ENCODE measurements at places on chromosomes 13 and 19.

DNA sequence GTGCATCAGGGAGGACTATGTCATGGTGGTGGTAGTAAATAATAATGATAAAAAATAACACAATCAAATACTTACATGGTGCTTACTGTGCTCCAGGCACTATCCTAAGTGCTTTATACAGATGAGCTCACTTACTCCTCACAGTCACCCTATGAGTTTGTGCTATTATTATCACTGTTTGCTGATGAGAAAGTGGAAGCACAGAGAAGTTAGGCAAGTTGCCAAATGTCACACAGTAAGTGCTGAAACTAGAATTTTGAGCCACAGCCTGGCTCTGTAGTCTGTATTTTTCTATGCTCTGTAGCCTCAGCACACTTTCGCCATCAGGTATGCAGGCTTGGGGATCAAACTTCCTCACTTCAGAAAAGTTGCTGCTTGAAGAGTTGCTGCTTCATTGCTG, 46.6 kb downstream of the HTR2A start:
- no peak for DNase-seq

DNA sequence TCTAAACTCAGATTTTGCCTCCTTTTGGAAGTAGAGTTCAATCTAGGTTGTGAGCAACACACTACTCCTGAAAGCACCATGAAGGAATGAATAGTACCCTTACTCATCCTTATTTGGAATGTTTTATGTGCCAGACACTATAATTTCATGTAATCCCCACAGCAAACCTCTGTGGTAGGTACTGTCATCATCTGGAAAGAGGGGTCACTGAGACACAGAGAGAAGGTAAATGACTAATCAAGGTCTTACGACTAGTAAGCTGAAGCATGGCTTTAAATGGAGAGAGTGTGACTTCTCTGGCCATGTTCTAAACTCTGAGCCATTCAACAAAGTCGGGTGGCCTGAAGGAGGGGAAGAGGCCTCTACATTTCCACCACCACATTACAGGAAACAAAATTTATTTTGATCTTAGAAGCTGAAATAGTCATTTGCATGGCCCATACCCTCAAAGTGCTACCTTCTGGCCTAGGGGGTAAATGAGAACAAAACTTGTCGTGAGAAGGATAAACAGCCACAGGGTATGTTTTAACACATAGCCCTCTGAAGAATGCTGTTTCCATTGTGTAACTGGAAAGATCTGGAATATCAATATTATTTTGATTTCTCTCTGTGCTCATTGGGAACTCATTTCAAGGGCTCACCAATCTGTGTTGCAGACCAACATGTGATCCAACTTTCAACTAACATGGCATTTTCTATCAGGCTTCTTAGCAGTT, 180.8 kb upstream of the RFC3 start:
- DNase-seq = no peak

GRCh38 chr13:43629691-43630480, 156.9 kb downstream of the ENOX1 start:
- no peak for DNase-seq

DNA sequence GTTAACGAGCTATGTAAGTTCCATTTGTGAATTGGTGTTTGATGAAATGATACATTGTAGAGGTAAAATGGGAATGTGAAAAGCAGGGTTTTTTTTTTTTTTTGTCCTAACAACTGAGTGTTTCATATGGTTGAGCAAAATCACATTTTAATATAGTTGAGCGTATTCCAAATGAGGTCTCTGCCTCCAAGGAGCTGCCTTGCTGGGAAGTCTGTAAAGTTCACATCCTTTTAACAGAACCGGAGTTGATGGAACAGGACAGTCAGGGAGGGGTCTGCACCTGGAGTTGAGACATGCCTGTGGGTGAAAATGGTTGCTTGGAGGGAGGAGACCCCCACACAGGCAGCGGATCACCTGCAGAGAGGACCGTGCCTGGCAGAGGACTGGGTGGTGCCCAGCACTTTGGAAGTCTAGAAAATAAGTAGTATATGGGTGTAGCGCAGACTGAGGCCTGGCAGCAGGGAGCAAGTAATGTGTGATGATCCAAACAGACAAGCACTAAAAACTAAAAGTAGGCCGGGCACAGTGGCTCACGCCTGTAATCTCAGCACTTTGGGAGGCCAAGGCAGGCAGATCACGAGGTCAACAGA, 75.2 kb upstream of the UBAC2 start:
- DNase-seq = no peak

DNA sequence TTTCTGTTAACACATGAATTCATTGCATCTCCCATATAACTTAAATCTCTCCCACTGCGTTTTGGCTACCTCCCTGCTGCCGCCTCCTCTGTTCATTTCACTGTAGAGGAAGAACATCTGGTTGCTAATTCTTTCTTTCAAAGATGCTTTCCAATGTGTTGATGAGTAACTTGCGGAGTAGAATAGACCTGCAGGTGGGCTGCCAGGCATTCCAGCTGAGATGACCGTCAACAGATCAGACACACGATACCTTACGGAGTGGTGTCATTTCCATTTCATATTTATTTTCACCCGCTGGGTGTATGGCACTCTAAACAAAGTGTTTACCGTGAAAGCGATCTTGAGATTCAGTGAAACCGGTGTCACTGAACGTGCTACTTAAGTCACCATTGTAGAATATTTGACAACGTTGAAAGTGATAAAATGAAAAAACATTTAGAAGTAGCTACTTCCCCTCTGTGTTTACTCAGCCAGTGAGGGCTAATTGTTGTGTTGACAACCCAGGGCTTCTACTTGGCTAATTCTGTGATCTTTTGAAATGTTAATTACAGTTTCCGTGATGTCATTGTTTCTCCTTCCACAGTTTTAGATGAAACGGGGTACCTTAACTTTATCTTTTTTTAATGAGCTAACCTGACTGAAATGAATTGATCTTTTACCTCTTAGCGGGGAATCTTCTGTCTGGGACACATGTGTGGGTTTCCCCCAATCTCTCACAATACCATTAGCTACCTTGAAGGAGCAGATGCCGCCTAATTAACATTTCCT, 228.5 kb upstream of the ARGLU1 start:
- no peak for DNase-seq

DNA sequence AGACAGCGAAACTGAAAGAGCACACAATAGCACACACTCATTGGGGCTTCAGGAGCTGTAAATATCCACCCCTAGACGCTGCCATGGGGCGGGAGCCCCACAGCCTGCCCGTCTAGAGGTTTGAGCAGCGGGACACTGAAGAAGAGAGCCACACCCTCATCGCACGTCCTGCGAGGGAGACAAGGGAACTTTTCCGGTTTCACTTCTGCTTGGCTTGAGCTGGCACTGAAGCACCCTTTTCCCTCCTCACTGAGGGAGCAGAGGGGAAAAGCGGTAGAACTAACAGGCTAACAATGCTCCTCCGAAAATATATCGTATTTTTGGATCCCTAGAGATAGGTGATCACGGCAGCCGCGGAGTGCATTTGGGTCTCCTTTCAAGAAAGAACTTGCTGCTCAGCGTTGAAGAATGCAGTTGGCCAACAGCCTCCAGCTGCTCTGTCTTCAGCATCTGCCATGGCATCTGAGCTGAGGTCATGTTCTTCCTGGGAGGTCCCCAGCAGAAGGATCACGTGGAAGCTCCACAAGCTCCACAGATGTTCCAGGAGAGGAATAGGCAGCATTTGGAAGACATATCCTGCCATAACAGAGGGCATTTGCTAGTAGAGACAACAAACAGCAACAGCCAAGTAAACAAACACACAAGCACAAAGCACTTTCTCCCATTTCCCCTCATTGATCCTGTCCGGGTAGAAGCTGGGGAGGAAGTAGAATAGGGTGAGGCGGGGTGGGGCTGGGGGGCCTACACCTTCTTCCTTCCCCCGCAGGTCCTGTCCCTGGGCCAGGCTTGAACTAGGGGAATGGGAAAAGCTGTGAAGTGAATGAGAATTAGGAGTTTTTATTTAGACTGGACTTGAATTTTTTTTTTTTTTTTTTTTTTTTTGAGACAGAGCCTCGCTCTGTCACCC, 44.8 kb upstream of the ALOX5AP start:
- DNase-seq = no peak

DNA sequence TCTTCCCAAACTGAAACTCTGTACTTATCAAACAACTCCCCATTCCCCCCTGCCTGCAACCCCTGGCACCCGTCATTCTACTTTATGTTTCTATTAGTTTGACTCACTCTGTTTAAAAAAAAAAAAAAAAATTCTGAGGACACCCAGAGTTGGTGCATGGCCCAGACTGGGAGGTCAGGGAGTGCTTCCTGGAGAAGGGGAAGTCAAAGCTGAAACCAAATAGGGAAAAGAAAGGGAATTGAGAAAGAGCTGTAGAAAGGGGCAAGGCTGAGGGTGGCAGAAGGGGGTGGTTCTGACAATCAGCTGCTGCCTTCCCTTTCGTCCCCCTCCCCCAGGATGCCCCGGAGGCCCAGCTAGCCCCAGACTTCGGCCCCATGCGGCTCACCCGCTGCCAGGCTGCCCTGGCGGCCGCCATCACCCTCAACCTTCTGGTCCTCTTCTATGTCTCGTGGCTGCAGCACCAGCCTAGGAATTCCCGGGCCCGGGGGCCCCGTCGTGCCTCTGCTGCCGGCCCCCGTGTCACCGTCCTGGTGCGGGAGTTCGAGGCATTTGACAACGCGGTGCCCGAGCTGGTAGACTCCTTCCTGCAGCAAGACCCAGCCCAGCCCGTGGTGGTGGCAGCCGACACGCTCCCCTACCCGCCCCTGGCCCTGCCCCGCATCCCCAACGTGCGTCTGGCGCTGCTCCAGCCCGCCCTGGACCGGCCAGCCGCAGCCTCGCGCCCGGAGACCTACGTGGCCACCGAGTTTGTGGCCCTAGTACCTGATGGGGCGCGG, 9.0 kb upstream of the STRN4 start:
- no peak for DNase-seq

GRCh38 chr19:47232422-47233211, 1.6 kb upstream of the BBC3 start:
- no peak for DNase-seq

GRCh38 chr19:57620673-57621348, 6.8 kb downstream of the ZNF134 start:
- no peak for DNase-seq

DNA sequence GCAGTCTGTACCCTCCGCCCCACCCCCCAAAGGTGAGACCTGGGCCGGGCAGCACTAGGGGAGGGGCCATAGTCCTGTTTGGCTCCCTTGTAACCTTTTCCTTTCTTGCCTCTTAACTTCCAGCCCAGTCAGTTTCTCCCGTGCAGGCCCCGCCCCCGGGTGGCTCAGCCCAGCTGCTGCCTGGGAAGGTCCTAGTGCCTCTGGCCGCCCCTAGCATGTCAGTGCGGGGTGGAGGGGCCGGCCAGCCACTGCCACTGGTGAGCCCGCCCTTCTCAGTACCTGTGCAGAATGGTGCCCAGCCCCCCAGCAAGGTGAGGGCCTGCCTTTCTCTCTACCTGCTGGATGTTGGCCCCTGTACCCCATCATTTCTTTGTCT, 10.5 kb upstream of the PRR19 start:
- DNase-seq = no peak

DNA sequence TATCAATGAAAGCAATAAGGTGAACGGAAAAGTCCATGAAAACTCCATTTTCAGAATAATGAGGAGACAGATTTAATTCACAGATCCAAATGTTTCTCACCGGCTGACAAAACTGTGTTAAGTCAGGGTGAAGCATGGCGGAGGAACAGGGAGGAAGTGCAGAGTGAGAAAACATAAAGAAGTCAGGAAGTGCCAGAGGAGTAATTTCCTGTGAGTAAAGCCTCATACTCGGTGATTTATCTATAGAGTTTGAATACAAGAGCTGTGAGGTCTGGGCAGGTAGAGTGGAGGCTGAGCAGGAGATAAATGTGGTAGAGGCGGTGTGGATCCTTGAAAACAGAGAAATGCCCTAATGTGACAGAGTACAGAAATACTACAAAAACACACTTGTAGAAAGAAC, 11.4 kb downstream of the CARD8 start:
- peak; percentile 29 for DNase-seq

GRCh38 chr19:1690699-1691307, 38.4 kb upstream of the TCF3 start:
- DNase-seq = peak; percentile 75

- DNase-seq = no peak
Observed at GRCh38 chr19:21335721-21336120, 6.5 kb upstream of the ZNF708 start.

- DNase-seq = no peak
Observed at GRCh38 chr13:102771298-102772041, 2.1 kb downstream of the TEX30 start.

DNA sequence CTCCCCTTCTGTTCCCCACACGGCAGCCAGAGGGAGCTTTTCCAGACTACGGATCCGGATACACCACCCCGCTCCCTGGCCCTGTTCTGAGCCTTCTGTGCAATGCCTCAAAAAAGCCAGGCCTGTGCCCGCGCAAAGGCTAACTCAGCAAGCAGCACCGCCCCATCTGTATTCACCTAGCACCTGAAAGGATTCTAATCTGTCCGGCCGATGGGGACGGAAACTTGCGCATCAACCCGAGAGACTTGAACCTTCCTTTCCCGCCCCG, 589 bp downstream of the ZBTB45 start:
- DNase-seq = peak; percentile 57

DNA sequence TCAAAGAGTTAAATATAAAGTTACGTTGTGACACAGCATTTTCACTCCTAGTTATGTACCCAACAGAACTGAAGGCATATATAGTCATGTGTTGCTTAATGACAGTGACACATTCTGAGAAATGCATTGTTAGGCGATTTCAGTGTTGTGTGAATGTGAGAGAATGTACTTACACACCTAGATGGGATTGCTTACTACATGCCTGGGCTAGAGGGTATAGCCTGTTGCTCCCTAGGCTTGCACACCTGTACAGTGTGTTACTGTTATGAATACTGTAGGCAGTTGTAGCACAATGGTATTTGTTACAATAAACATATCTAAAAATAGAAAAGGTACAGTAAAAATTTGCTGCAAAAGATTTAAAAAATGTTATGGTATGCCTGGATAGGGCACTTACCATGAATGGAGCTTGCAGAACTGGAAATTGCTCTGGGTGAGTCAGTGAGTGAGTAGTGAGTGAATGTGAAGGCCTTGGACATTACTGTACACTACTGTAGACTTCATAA, 89.2 kb downstream of the DHRS12 start:
- DNase-seq = no peak

- DNase-seq = no peak
Observed at GRCh38 chr13:45537516-45537915, 72.8 kb downstream of the COG3 start.

- no peak for DNase-seq
Observed at GRCh38 chr13:97192166-97192565, 30.0 kb upstream of the MBNL2 start.

- no peak for DNase-seq
Observed at GRCh38 chr13:62046512-62046911, 630.9 kb upstream of the PCDH20 start.

GRCh38 chr13:103142151-103142550, 75.9 kb upstream of the SLC10A2 start:
- no peak for DNase-seq

- peak; percentile 73 for DNase-seq
Observed at GRCh38 chr13:113187263-113187669, 21.2 kb downstream of the PCID2 start.

DNA sequence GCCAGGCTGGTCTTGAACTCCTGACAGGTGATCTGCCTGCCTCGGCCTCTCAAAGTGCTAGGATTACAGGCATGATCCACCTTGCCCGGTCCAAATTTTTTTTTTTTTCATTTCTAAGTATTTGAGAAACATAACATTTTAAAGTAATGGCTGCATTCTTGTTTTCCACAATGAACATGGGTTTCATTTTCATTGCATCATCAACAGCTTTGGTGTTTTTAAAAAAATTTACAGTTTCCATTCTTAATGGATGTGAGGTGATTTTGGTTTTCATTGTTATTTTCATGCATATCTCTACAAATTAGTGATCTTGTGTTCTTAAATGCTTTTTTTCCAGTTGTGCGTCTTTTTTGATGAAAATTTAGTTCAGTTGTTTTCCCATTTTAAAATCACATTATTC, 27.5 kb downstream of the ZNF429 start:
- no peak for DNase-seq

GRCh38 chr13:102299366-102299765, 102.5 kb downstream of the FGF14 start:
- DNase-seq = no peak

Measured in stimulated activated CD4-positive, alpha-beta T cell treated with anti-CD3 and anti-CD28 coated beads, Interleukin-2, amount 100 ng/mL, for 24 hours (primary cell).